ENCODE measurements at places on chromosomes 6 and 20.

- no peak for DNase-seq
Observed at GRCh38 chr6:98627129-98627775, 207.1 kb upstream of the POU3F2 start.

DNA sequence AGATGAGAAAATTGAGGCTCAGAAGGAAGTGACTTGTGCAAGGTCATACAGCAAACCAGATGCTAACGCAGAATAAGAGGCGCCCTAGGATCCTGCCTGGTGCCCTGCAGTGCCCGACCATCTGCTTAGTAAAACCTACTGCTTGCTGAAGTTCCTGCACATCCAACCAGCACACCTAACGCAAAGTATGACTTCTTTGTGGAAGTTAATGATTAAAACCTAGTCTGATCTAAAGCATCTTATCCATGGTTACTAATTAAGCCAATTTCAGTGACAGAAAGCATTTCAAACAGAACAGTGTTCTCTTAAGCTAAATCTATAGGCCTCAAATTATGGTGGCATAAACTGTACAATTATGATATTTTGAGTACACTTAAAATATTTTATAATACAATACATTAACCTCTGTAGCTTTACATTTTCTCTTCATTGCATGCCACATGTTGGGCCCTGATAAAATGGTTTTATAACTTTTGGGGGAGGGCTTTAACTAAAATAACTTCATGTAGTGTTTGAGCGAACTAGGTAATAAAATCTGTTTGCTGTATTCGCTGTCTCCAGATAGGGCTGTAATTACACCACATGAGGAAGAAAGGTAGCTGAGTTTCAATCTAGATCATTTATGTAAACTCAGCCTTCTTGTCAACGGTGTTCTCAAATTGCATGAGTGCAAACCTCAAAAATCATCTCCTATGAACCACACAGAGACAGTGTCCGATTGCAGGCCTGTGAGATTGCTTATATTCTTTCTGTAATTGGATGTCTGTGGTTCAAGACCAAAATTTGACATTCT, 37.5 kb upstream of the BEND3 start:
- no peak for DNase-seq

- DNase-seq = no peak
Observed at GRCh38 chr6:154960854-154961530, 34.1 kb upstream of the TIAM2 start.

- DNase-seq = no peak
Observed at GRCh38 chr6:170166511-170167122, 124.3 kb downstream of the DLL1 start.

DNA sequence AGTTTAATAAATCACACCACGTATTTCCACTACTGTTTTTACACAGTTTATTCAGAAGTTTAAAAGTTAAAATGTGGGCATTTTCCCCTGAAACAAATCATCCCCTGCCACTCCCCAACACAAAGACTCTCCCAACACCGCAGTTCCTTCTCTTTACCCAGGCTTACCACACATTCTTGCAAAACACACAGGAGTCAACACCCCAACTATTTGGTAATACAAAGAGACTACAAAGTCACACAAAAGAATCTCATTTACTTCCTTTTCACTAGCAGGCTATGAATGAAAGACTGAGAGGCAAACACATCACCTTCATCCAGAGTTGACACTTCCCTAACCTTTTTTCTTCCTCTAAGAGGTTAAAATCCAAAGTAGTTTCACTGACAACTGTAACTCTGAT, 51.1 kb downstream of the KCTD20 start:
- DNase-seq = no peak

DNA sequence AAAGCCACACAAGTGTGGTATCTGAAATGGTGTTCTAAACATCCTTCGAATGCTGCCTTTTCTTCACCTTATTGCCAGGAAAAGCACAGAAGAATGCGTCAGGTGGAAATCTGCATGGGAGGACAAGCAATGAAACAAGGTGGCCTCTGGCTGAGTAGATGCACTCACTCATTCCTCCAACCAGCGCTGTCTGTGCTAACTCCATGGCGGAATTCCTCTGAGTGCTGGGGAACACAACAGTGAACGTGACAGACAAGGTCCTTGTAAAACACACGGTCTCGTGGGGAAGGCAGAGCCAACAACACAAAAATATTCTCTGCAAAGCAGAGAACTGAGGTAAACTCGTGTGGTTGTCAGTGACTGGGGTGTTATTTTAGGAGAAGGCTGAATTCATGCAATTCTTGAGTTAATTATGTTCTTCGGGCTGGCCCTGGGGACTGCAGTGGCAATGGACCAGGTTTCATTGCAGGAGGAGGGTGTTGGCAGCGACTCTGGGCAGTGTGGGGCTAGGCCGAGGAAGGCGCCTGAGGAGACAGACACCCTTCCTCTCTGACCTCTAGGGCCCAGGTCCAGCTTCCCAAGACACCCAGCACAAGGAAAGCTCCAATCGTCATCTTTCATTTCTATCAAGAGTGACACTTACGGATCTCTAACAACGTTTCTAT, 339.7 kb downstream of the PRKN start:
- DNase-seq = no peak

DNA sequence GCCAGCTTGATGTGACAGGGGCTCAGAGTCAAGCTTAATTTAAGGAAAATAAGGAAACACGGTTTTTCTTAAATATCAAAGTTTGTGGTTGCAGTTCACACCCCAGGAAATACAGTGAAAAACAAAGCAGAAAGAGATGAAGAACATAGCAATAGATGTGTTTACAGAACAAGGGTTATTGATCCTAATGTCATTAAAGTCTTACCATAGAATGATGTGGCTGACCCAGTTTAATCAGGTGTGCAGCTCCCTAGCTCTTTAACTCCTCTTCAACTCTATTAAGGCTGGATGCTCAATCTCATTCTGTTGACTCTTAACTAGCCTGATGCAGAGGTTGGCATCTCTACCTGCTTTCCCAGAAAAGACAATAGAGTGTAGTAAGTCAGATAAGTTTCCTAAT, 7.5 kb upstream of the GTF3C6 start:
- DNase-seq = no peak

DNA sequence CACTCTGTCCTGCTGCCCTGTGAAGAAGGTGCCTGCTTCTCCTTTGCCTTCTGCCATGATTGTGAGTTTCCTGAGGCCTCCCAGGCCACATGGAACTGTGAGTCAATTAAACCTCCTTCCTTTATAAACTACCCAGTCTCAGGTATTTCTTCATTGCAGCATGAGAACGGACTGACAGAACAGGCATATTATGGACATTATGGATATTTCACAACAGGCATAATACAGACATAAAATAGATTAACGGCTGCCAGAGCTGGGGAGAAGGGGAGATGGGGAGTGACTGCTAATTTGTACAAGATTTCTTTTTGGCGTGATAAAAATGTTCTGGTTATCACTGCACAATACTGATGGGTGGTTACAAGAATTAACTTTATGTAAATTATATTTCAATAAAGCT, 29.4 kb downstream of the TRPC4AP start:
- no peak for DNase-seq

DNA sequence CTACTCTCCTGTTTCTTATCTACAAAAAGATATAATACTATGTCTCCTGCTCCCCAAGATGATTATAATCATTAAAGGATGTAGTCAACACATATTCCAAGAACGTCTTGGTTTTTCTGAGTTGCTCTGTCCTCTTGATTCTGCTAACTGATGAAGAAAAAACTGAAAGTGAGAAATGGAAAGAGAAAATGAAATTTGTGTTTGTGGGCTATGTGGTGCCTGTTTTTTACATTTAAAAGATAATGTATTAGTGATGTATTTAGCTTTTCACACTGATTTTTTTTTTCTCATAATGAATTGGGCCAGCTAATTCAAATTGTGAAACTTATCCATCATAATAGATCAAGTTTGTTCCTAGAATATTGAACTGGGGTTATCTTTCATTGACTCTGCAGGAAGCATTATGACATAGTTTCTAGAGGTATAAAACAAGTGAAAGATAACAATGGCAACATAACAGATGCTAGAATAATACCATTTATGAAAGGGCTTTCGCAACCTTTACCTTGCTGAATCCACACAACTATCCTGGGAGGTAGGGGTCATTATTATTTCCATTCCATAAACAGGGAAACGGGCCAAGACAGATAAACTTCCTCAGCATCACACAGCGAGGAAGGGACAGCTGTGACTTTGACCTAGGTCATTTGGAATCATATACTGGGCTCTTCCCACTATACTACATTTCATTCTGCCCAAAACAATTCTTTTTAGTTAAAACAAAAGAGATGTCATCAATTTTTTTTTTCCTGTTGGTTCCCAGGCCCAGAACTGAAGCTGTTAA, 336.7 kb downstream of the GJA1 start:
- no peak for DNase-seq

GRCh38 chr20:47631078-47631477, 129.4 kb downstream of the NCOA3 start:
- no peak for DNase-seq

- no peak for DNase-seq
Observed at GRCh38 chr6:75268121-75268987, 16.2 kb downstream of the TMEM30A start.

GRCh38 chr6:87660226-87660911, 41.7 kb downstream of the AKIRIN2 start:
- no peak for DNase-seq

DNA sequence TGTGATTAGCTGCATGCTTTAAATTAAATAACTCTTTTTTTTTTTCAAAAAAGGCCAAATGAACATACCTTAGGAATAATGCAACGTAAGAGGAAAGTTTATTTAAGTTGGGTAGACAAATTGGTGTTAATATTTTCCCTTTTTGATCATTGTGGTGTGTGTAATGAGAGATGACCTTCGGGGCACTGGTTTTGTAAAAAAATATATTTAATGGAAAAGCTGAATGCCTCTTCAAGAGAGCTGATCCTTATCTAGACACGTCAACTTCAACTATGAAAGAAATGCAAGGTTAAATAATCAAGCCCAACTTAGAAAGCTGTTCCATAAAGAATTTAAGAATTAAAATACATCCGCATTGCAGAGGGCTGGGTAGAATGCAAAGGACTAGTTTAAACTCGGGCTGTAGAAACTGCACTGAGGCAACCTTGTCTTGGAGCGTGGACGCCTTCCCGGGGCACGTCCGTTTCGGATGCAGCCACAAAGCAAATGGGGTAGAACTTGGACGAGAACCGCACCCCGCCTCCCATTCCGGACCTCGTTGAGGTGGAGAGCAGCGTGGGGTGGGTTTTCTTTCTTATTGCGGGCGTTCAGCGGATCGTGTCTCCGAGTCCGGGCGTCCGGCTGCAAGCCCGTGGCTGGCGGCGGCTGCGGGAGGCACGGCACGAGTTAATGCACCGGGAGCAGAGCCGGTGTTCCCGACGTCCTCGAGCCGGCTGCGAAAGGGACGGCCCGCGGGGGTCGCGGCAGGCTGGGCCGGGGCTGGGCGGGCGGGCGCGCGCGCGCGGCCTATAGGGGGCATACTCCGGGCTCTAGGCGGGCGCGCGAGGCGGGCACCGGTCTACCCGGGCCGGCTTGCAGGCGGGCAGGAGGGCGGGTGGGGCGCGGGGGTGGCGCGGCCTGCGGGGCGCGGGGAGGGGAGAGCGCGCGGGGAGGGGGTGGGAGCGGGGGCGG, 1.9 kb downstream of the JARID2 start:
- peak; percentile 21 for DNase-seq

DNA sequence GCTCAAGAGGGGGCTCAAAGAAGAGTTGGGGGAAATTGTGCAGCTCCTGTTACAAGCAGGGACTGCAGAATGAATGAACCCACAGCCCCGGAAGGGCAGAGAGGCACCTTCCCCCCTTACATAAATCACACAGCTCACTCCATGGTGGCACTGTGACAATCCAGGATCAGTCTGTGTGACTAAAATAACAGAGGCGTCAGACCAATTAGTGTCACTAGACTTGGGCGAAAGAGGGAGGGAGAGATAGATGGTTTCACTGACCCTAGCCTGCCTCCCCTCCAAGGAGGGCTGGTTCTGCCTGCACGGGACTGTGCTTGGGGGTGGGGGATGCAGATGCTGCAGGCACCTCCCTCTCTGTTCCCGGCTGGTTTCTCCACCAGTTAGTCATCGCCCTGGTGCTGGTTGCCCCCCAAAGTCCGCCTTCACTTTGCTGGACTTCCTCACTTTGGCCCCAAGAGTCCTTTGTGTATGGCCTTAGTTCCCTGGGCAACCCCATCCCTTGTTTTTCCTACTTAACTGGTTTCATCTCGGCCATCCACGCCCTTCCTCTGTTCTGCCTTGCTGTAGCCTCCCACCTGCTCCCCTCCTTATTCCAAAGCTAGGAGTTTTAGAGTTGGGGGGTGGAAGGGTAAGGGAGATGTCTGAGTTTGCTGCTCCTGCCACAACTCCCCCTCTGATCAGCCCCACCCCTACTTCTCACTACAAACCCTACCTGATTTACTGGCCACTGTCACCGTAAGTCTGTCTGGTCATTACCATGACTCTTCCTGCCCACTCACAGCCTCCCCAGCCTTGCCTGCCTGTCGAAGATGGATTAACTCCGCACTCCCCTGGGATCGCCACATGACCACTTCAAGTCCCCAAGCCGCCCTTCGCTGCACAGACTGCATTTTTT, 17.7 kb downstream of the CCDC167 start:
- no peak for DNase-seq

- DNase-seq = no peak
Observed at GRCh38 chr6:134007077-134007476, 45.3 kb downstream of the SLC2A12 start.

GRCh38 chr6:118893064-118893806, 717 bp upstream of the ASF1A start:
- no peak for DNase-seq

DNA sequence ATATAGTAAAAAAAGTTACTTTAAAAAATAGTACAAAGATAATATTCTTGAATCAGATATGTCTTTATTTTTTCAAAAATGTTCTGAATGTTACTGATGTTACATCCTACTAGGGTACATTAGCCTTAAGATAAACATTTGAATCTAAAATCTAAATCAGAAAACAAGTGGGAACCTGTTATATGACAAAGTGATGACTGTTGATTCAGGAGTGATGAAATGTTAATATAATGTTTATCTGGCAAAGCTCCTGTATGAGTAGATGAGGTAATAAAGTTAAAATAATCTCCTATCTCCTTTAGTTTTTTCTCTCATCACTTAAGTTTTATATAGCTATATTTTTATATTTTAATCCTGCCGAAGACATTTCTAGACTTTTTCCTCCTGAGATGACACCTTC, 4.2 kb downstream of the DOP1A start:
- DNase-seq = no peak

GRCh38 chr6:97901531-97901930, 618.5 kb upstream of the MMS22L start:
- DNase-seq = no peak

- no peak for DNase-seq
Observed at GRCh38 chr6:20655317-20655716, 121.1 kb downstream of the CDKAL1 start.

- DNase-seq = no peak
Observed at GRCh38 chr20:57445298-57445697, 54.1 kb downstream of the RBM38 start.

- no peak for DNase-seq
Observed at GRCh38 chr6:95785785-95786184, 208.4 kb downstream of the MANEA start.

DNA sequence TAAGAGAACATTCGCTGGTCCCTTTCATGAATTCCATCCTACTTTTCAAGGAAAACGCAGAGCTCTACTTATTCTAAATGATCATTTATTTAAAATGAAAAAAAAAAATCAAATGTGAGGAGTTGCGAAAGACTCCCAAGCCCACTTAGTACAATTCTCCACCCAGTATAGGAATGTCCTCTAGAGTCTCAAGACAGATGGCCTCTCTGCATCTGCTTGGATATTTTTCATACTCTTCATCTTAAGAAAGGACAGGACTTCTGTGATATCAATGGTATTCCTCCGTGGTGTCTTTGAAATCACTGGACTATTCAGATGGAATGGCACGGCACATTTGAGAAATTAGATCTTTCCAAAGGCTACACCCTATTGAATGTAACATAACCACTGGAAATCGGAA, 107.1 kb downstream of the PTPRK start:
- DNase-seq = no peak

All from activated CD4-positive, CD25-positive, alpha-beta regulatory T cell treated with anti-CD3 and anti-CD28 coated beads, Interleukin-2, amount 50 U/mL, for 16 hours (primary cell).